Kidney glomerular epithelial cell (primary cell): ENCODE measurements at places on chromosomes 2 and 18.

DNA sequence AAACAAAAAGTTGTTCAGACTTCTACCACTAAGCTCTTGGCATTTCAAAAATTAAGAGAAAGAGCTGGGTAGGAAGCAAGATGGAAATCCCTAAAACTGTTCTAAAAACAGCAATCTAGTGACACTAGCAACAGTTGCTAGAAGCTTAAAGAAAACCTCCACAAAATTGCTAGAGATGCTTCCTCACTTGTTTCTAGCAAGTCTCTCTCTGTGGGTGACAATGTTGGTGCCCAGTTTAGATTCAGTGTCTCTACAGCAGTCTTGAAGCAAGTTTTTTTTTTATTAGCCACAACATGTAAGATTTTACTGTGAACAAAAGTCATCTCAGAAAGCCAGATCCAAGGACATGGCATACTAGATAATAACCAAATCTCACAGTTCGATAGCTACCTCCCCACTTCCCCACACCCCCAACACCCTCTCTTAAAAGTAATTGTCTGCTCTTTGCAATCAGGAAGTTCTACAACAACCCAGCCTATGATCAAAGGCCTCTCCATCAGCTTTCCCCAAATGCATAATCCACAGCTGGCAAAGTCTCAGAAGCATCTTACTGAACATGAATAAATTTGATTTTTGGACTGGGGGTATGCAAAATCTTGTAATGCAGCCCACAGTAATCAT is 70.0 kb downstream of the ANKRD44 start:
- DNase-seq = no peak

- no peak for DNase-seq
Measured at GRCh38 chr18:24089515-24090337, 49.1 kb upstream of the CABYR start.

DNA sequence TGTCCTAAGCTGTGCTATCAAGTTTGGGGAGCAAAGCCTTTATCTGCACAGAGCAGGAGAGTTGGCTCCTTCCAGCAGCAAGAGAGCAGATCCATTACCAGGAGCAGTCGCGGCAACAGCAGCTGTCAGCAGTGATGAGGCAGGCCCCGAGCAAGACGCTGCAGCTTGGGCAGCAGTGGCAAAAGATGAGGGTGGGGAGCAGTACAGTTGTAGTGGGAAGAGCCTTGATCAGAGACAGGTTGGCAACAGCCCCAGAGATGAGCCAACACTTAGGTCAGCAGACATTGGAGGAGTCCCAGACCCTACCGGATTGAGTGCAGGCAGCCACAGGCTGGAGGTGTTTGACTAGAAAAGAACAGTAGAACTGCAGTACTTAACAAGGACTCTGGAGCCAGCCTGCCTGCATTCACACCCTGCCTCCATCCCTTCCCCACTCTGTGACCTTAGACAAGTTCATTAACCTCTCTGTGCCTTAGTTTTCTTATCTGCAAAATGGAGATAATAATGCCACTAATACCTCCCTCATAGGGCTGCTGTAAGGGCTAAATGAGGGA is 117.1 kb upstream of the SERTAD2 start:
- DNase-seq = peak; percentile 26

DNA sequence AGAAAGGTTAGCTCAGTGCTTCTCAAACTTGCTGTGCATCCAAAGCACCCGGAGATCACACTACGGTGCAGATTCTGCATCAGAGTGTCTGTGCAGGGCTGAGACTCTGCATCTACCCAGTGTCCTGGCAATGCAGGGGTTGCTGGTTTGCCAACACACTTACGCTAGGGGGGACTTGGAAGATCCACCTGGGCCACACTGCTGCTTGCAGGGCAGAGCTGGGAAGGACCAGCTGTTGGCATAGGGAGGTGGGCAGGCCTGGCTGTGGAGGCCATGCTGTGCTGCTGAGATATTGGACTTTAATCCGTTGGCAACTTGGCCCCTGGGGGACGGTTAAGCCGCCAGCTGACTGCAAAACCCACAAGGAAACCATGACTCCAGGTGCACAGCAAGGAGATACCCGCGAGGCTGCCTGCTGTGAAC is 397.6 kb upstream of the HS6ST1 start:
- DNase-seq = no peak
